Skin of body (tissue), 3 donors: ENCODE measurements at places on chromosomes 5 and 9. TPM values are rescaled to one million over a fixed set of nuclear protein-coding genes. Genes with fewer than 3 reads are reported as not detected.

GRCh38 chr9:120387257-120388002, 192.5 kb downstream of the CDK5RAP2 start:
- DNase-seq, result no peak

Gene PPP3R2
- not detected for total RNA-seq

GRCh38 chr9:115815786-115816185, 337.8 kb upstream of the PAPPA start:
- no peak for DNase-seq

DNA sequence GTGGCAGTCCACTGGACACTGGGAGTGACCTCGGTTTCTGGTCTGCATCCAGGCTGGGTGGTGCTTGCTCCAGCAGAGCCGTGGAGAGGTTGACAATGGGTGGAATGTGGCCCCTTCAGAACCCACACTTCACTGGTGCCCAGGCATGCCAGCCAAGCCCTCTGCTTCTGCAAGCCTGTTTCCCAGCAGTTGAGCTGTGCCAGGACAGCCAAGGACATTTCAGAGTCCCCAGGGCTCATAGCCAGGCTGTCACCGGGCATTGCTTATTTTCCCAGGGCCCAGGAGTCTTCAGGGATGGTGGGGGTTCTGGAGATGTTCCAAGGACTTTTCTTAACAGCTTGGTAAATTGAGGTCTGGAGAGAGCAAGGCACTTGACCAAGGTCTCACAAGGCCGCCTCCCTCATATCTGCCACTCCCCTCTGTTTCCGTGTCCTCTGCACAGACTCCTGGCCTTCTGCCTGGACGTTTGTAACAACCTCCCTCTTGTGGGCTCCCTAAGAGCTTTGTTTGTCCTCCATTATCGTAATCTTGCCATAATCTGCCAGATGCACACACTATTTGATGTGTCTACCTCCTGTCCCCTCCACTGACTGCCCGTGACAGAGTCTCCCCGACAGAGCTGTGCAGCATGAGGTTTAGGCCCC, 3.8 kb upstream of the NDST1 start:
- no peak for DNase-seq

GRCh38 chr5:16659536-16659935, 42.7 kb upstream of the RETREG1 start:
- no peak for DNase-seq

Gene CDO1
- 26.8 TPM for total RNA-seq

Gene PCDHGA5
- total RNA-seq, result 3.6 TPM

Gene SKIC3
- total RNA-seq, result 138 TPM

DNA sequence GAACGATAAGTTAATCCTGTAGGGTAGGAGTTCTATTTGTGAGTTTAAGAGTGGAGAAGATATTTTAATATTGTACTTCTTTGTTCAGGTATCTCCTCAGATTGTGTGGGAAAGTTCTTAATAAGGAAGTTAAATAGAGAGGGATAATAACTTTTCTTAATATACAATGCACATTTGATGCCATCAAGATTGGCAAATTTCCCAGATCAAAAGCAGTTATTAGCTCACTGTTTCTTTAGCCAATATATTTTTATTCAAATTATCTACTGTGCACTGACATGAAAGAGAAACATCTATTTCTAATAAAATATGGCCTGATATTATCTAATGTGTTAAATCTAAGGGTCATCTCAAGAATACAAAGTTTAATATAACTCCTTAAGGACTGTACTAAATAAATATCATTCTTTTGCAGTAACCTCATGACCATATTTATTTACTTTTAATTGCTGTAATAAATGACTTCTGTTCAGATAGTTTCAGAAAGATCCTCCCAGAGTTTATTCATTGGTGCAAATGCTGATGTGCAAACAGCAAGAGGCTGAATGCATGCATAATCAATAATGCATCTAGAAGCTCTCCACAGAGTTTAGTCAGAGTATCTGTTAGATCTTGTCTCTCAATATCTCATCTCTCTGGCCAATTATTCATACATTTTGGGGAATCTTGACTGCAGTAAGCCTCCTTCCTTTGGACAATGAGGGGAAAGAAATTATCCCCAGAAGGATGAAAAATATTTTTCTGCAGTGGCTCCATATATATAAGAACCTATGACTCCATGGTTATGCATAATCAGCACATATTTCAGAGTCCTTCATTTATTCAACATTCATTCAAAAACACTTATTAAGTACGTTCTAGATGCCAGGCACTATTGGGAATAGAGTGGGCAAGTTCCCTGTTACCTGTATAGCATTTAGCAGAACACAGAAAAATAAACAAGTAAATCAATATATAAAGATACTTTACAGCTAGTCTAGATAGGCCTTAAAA, 85.3 kb downstream of the SPATA31D1 start:
- no peak for DNase-seq

GRCh38 chr5:147287110-147287509, 52.3 kb downstream of the STK32A start:
- DNase-seq, result no peak

Gene SV2C
- total RNA-seq, result 0.10 TPM

DNA sequence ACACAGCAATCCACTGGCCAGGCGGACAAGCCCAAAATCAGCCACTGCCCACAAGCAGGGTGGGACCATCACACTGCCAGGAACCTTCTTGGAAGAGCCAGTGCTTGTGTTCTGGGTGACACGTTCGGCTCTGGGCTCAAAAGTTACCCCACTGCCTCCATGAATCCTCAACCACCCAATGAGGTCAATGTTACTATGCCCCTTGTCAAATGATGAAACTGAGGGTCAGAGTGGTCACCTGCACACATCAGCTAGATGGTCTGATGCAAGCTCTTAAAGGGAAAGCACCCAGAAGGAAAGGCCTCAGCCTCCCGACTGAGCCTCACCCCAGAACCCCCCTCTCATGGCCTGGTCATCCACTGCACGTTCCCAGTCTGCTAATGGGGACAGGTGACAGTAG, 114.8 kb downstream of the VAV2 start:
- DNase-seq, result no peak

DNA sequence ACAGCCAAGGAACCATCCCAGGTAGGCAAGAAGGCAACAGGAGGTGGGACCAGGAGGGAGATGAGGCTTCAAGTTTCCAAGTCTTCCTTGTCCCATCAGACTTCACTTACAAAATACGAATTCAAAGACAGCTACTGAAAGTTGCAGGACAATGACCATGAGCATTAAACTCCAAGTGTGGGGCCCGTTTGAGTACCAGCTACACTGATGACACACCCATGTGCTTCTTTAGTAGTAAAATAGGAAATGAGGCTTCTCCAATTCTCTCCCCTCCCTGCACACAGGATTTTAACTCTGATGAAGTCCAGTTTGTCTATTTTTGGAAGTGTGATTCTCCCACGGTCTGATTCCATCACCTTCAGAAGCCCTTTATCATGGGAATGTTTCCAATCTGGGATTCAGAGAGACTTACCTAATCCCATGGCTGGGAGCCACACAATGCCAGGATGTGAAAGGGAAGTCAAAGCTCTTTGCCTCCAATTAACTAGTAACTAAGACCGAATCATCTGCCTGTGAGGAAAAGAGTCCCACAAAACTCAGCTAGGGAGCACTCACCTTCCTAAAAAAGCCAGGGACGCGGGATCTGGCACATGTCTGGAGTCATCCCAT, 222.8 kb upstream of the MSX2 start:
- no peak for DNase-seq

DNA sequence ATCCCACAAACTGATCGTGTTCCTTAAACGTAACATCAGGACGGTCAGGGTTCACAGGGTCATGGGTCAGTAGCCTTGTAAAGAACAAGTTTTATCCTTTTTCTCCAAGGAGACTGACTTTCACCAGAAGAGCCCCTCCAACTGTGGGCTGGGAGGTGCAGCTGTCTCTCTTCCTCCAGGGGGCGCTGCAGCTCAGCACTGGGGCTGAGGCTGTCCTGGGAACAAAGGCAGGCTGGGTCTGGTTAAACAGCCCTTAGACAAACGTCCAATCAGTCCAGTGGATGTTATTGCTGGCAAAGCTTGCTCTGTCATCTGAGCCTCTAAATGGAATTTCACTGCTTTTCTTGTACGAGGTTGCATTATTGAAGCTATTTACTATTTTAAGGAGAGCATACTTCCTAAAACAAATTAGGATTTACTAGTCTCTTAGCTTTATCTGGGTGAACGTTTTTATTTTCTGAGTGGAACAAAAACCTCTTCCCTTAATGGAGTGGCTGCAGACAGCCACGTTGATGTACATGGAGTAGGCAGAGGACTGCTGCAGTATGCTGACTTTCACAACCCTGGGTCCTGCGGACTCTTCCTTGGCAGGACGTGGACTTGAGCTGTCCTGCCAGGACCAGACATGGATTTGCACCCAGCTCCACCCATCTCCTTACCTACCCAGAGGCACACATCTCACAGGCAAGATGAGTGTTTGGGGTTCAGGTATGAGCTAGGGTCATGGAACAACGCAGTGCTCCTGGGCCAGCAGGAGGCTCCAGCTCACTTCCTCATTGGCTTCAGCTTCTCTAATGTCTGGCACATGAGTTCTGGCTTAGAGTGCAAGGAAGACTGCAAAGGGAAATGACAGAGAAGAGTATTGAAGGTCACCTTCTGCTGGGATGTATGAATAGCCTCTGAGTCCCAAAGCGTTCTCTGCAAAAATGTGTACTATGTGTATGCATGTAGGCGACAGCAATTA, 7.8 kb downstream of the EXOSC2 start:
- DNase-seq, result no peak

Gene SMIM23
- not detected for total RNA-seq

DNA sequence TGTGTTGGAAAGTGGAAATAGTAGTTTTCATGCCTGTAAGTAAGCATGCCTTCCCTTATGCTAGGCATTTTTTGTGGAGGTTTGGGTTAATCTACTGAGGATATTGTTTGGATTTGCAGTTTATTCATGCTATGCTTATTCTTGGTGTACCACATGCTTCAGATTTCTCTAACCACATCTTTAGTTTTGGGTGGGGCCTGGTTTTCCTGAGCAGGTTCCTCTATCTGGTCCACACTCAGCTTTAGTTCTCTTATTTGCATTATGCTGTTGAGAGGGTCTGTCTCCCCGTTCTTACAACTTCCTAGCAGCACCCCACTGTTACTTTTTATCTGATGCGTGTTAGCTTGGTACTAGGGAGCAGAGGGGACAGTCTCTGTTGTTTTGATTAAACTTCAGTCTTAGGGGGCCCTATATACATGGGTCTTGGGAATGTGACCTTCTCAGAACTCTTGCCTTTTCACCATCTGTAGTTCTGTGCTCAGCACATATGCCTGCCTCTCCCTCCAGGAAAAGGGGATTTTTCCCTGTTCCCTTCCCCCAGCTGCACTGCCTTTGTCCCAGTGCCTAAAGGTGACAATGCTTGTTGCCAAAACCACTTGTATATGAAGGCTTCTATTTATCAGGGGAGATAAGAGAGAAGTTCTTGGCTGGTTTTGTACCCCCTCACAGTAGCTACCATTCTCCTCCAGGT, 10.0 kb upstream of the CAMK4 start:
- DNase-seq, result no peak

DNA sequence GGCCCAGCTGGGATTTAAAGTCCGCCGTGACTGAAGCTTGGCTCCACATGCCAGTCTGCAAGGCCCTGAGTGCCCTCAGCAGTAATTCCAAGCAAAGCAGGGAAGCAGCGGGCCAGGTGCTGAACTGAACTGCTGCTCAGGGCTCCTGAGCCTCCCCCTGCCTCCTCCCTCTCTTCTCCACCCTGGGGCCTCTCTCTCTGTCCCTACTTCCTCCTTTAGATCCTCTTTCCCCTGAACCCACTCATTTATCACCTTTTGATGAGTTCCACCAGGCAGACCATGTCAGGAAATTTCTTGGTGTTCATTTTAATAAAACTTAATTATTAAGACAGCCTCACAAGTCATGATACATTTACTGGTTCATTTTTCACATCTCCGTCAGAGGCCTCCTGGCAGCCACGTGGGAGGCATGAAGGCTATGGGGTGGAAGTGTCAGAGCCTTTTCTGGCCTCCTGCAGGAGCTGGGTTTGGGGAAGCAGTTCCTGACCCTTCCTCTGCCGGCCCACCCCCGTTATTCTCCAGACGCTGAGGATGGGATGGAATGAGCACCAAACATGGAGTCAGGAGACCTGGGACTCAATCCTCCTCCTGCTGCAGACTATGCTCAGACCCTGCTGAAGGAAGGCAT, 32.2 kb upstream of the KCNIP1 start:
- DNase-seq, result no peak

GRCh38 chr9:33225319-33226147, 14.4 kb upstream of the SPINK4 start:
- DNase-seq, result peak; percentile 94

DNA sequence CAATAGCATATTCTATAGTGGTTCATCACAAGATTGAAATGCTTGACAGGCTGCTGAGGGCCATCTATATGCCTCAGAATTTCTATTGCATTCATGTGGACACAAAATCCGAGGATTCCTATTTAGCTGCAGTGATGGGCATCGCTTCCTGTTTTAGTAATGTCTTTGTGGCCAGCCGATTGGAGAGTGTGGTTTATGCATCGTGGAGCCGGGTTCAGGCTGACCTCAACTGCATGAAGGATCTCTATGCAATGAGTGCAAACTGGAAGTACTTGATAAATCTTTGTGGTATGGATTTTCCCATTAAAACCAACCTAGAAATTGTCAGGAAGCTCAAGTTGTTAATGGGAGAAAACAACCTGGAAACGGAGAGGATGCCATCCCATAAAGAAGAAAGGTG, 43.8 kb downstream of the GCNT1 start:
- no peak for DNase-seq

- no peak for DNase-seq
Observed at GRCh38 chr9:131675437-131676022, 64.3 kb downstream of the RAPGEF1 start.

Gene PDE4D
- 39.7 TPM for total RNA-seq

- DNase-seq, result no peak
Observed at GRCh38 chr5:17182494-17182893, 34.9 kb upstream of the BASP1 start.
